Activated CD4-positive, alpha-beta T cell treated with anti-CD3 and anti-CD28 coated beads, Interleukin-2, Interleukin-6, amounts not matched to agents 100 ng/mL and 50 ng/mL, durations not matched to agents 16 hours and 8 hours (primary cell): ENCODE measurements at places on chromosomes 1 and 21.

GRCh38 chr21:14070049-14070893, 140.5 kb downstream of the LIPI start:
- no peak for DNase-seq

GRCh38 chr1:108557296-108557695, 2.6 kb upstream of the EEIG2 start:
- no peak for DNase-seq

DNA sequence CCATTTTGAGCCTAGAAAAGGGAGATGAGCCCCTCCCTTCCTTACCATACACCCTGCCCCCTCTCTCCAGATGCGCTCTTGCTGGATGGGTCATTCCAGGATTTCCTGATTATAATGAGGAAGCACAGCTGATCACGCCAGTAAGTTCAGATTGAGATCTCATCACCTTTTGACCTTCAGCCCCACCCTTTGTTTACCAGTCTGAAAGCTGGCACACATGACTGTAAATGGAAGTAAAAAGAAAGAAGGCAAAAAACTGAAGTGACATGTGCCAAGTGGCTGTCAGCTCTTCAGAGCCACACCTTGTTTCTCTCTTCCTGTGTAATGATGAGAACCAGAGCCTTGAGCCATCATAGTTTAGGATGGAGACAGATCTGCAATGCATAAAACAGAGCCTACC, 27.9 kb downstream of the S1PR1 start:
- DNase-seq = peak; percentile 37

DNA sequence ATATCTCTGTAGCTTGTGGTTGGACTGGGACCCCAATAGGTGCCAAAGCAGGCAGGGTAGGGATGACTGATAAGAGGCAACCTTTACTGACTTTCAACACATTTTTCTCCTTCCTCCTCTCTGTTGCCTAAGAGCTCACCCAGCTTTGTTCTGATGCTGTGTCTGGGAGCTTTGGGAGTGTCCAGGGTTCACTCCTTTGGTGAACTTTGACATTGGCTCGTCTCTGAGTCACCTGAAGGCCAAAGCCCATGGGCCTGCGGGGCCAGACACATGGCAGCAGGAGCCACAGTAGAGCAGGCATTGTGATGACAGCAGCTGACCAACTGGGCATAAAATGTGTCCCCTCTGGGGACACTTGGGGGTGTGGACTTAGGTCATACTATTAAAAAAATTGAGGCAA, 99.5 kb upstream of the ZNF644 start:
- DNase-seq = no peak

DNA sequence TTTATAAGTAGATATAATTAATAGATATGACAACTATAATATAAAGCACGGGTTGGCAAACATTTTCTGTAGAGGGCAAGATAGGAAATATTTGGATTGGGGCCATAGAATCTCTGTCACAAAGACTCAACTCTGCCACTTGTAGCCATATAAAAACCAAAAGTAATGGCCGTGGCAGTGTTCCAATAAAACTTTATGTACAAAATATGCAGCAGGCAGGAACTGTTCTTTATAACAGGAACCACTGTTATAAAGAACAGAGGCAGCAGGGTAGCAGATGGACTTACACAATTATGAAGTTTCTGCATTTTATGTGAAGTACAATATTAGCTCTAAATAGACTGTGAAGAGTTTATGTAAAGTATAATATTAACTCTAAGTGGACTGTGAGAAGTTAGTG, 16.9 kb upstream of the QSOX1 start:
- DNase-seq = no peak

DNA sequence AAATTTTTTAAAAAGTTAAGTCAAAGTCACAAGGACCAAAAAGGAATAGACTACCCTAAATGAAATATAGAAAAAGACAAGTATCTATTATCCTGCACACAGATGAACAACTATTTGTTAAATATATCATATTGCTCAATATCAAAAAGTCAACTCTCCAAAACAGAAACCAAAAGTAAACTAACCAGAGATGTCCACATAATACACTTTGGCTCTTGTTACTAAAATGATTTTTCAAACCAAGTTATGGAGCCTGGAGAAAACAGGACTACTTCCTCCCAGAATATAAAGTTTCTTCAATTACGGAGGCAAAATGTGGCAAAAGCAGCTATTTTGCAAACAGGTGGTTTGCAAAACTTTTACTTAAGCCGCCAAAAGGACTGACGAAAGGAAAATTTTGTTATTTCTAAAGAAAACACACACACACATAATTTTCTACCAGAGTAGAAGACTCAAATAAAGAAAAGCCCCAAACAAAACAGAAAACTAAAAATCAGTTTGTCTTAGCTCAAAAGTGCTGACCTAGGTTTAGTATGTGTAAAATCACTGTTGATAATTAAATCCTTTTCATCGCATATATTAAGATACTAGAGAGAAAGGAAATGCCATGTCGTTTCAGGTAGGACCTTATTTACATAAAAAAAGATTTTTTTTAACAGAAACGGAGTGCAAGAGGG, 1.1 kb downstream of the DPYD start:
- no peak for DNase-seq

GRCh38 chr1:102174259-102174863, 177.6 kb upstream of the OLFM3 start:
- peak; percentile 29 for DNase-seq

DNA sequence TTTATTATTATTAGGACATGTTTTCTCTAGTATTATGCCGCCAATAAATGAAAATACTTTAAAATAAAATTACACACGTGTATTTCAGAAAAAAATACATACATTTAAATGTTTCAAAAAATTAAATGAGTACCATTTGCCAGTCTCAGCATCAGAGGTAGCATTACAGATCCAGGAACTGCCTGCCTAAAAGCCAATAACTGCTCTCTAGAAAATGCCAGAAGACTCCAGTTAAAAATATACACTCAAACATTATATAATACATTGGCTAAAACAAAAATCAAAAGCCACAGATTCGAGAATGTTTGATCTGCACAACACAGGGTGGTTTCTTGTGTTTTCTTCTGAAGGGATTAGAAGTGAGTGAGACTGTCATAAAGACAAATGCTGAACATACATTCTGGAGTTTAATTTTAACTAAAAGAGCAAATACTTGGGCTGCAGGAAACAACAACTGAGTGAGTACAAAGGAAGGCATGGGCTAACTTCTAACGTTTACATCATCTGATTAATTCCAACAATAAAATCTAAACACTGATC, 105.5 kb downstream of the RERE start:
- DNase-seq = no peak

DNA sequence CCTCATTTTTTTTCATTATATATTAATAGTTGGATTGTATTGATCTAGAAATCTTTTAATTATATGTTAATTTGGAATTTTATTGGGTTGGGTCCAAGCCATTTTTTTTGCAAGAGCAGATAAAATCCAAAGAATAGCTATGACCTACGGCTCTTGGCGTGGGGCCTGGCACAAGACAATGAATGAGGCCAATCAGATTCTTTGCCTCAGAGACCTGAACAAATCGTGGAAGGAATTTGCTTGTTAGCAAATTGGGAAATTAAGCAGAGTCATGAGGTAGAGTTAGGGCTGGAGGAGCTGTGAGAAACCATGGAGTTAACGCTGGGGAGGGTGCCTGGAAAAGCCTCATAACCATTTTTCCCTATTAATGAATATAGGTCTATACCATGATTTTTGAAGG, 40.1 kb downstream of the CAMSAP2 start:
- DNase-seq = no peak

DNA sequence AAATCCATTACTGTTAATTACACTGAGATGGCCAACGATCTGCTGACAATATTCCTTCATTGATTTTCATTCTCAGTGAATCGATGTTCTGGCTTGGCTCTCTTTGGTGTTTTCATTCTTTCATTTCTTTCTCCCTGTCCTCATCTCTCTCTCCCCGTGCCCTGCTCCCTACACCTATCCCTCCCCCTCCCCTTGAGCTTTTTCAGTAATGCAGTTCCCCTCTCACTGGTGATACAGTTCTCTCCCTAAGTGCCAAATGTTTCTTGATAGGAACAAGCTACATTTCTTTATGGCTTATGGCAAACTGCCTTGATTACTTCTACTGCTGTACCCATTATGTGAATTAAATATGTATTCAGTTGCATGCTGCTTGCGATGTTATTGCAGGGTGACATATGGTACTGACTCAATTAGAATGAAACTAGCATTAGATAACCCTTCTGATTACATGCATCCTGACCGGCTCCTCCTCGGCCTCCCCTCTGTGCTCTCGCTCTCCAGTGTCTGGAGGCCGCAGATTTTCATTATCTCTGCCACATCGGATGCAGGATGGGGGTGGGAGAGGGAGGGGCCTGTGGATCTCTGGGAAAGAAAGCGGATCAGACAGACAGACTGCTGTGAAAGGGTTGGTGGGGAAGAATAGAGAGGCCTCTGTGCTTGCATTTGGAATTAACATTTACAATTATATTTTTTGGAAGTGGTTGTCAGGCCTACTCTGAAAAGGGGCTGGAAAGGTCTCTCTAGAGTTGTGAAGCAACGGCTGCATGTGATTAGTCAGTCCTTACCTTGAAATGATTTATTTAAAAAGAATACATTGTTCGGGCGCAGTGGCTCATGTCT, 130.9 kb downstream of the PBX1 start:
- no peak for DNase-seq

DNA sequence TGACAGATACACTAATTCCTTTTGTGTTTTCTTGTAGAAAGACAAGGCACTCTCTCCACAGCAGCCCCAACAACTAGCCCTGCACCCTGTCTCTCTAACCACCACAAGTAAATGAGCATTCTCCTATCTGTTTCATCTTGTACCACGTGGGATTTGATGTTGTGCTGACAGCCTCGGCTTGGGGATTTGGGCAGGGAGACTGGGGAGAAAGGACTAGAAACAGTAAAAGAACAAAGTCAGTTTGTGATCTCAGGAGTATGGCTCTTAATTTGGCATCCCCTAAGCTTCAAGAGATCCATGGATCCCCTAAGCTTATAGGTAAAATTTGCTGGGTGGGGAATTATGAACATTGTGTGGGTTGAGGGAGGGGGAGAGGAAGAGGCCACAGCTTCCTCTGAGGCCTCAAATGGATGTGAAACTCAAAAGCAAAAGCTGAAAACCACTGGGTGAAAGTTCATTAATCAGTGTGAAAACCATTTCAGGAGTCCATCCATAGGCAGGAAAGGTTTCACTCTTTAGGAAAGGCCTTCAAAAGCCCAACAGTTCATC, 3.1 kb downstream of the C1orf162 start:
- peak; percentile 62 for DNase-seq

GRCh38 chr1:159889202-159889601, 10.8 kb downstream of the CFAP45 start:
- DNase-seq = no peak

GRCh38 chr1:62209931-62210595, 15.4 kb downstream of the L1TD1 start:
- no peak for DNase-seq

- DNase-seq = no peak
These were observed 281.8 kb upstream of the PLD5 start for GRCh38 chr1:242806324-242806723.

DNA sequence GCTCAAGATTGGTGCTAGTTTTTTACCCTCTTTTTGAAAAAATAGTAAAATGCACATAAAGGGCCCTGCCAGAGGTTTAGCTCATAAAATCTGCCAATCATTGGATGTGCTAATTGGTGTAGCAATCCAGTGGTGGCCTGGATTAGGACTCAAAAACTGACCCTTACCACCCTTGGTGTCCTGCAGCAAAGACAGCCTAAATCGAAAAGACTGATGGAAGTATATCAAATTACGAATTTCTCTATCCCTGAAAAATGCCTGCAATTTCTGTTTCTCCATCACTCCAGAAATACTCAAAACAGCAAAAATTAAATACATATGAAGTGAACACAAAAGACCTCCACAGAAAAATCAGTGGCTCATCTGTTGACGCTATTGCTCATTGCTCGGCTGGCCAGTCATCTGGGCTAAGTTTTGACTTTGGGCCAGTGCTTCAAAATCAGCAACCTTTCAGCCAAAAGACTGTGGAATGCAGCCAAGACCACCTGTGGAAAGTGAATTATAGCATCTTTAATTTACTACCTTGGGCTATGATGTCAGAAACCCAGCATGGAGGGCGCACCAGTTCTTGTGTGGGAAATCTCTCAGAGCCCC, 30.0 kb downstream of the WLS start:
- no peak for DNase-seq
